Activated naive CD8-positive, alpha-beta T cell treated with anti-CD3 and anti-CD28 coated beads for 36 hours (primary cell): ENCODE measurements at places on chromosomes 1 and 21. TPM values are rescaled to one million over a fixed set of nuclear protein-coding genes. Genes with fewer than 3 reads are reported as not detected.
A peak's percentile ranks its signal among the peaks of the same experiment; 100 is the strongest.

DNA sequence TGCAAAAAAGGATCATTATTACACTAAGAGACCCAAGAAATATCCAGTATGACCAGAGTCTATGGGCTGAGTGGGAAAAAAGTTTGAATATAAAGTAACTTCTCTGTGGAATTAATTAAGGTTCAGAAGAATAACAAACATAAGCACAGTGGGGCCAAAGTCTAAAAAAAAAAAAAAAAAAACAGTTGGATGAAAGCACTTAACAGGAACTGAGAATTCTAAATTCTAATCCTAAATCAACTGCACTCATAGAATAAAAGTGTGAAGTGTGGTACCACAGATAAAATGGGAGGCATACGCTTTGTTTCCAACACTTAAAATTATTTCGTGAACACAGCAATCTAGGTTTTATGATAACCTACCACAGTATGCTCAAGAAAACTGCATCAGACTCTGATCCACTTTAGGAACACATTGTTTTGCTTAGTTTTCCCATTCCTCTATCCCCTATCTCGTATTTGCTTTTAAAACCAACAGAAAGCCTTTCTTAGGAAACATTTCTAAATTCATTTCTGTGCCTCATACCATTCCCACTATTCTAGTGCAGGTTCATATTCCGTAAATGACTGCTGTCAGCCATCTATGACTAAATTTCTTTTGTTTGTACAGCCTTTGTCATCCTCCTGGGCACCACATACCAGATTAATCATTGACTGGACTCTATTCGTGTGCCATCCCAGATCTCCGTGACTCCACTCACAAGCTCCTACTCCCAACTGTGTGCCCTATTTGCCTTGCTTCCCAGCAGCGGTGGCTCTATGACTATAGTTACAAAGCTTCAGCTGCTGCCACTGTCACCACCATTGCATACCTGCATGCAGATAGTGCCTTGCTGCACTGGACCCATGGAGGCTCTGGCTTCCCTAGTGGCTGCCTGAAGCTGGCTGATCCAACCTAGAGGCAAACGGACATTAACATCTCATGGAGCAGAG lies 24.9 kb downstream of the CHML start:
- no peak for DNase-seq

DNA sequence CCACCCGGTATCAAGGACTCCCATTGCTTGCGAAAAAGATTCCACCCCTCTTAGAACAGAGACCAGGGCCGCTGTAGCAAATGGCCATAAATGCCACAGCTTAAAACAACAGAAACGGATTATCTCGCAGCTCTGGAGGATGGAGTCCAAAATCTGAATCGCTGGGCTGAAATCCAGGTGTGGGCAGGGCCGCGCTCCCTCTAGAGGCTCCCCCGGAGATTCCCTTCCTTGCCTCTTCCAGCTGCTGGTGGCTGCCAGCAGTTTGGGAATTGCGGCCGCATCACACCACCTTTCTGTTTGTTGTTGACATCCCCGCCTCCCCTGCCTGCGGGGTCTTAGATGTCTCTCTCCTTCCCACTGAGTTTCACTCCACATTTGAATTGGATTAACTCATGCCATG lies 15.6 kb downstream of the PDE9A start:
- no peak for DNase-seq

DNA sequence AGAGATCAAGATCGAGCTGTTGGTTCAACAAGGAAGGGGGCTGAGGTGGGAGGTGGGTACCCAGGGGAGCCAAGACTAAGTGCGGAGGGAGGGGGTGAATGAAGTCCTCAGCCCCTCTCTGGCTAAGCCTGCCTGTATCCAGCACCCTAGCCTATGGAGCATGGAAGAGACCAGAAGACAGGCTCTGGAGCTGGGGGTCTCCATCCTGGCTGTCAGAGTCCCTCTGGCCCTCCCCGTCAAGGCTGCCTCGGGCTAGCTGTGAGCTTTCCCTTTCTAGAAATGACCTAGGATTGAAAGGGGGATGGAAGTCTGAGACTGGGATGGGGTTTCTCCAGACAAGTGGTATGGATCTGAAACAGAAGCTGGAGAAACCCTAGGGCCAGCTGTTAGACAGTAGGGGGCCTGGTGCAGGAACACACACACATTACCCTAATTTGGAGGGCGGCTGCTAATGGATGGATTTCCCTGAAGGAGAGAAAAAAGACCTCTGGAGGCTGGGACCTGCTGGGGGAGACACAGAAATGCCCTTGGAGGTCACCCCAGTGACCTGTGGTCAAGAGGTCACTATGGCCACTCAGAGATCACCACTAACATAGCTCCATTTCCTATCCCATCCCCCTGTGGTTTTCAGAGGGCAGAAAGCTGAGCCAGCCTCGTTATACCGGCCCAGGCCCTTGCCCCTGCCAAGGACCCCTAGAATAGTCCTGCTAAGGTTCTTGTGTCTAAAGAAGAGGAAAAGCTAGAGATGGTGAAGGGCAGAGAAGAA lies 107.8 kb downstream of the TMEM53 start:
- DNase-seq = no peak

DNA sequence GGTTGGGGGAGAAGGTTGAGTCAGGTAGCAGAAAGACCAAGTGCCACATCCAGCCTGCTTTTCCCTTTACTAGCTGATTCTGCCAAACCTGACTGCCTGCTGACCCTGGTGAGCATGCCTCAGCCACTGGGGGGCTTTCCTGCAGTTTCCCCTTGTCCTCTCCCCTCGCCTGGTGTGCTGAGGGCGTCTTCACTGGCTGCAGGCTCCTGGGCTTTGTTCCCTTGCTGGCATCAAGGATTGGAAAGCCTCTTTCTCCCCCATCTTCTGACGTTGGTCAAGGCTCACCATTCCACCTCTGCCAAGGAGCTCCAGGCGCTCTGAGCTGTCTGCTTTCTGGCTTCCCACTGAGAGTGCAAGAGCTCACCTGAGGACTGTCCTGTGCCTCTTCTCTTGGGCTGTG lies 28.4 kb downstream of the MAN1C1 start:
- no peak for DNase-seq

- no peak for DNase-seq
Observed at GRCh38 chr1:89884718-89885596, 64.1 kb downstream of the LRRC8D start.

DNA sequence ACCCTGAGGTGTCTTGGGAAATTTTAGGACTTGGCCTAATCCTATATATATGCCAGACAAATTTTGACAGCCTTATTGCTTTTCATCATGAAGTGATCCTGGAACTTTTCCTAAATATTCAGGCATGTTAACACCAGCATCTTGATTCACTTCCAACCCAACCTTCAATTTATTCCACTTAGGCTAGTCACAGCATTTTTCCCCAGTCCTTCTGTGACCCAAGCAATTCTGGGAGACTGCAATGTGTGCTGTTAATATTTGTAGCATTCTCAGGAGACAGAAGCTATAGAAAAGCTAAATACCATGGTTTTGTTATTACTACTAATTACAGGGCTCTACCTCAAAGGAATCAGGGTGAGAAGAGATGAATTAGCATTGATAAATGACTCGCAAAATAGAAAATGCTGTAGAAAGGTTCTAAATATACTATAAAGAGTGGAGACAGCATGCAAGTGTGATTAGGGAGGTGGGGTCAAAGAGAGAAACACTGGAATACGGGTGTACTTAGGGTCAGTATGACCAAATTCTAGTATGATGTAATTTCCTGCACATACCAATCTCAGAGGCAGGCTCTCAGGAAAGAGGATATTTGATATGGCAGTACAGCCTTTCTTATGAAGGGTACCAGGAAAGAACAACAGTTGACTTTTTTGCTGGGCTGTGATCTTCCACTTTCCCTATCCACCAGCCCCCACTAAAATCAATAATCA lies 29.1 kb downstream of the PRRX1 start:
- DNase-seq = no peak

- peak; percentile 67 for DNase-seq
Observed at GRCh38 chr1:175146529-175147213, 45.9 kb downstream of the KIAA0040 start.

GRCh38 chr1:172638249-172638648 lies 20.7 kb upstream of the FASLG start:
- no peak for DNase-seq

- peak; percentile 45 for DNase-seq
Observed at GRCh38 chr1:8396786-8397406, 79.0 kb downstream of the SLC45A1 start.

GRCh38 chr1:178941849-178942248 lies 71.0 kb upstream of the ANGPTL1 start:
- no peak for DNase-seq

DNA sequence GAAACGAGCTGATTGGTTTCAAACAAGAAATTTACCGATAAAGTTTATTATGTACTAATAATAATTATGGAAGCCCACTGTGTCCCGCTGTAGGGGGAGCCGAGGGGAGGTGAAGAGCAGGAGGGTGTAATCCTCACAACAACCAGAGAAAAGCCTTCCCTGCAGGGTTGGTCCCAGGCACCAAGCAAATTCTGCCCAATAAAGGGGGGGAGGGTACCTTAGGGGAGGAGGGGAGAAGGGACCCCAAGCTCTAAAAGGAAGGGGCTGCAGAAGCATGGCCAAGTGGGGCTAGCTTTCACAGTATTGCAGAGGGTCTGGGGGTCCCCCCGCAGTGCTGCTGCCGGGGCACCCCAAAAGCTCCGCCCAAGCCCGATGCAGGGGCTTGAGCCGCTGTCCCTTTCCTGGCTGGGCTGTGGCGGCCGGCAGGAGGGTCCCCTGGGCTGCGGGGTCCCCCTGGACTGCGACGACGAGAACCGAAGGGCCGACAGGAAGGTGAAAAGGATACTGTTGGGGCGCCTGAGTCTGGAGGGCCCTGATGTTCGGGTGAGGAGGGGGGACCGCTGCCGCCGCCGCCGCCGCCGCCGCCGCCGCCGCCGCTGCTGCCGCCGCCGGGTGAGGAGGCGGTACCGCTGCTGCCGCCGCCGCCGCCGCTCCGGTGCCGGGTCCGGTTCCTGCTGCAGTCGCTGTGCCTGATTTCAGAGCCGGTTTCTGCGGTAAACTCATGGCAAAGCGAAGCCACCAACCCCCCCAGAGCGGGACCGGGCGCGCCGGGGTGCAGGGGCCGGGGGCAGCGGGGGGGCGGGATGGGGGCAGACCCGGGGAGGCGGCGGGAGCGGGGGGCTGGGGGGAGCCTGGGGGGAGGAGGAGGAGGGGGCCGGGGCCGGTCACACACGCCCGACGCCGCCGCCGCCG lies 771 bp downstream of the EIF4G3 start:
- DNase-seq = peak; percentile 46

The SNAPIN gene
- 32.9 TPM for total RNA-seq

The KCNJ15 gene
- total RNA-seq = 0.36 TPM

The KRTAP11-1 gene
- not detected for total RNA-seq

The RAB4A gene
- total RNA-seq = 36.9 TPM

The SPATA1 gene
- total RNA-seq = 1.0 TPM

The CLEC20A gene
- not detected for total RNA-seq

The CNIH3 gene
- 1.4 TPM for total RNA-seq

The ADAMTSL4 gene
- 0.10 TPM for total RNA-seq
